ENCODE measurements at places on chromosomes 7 and 10.

DNA sequence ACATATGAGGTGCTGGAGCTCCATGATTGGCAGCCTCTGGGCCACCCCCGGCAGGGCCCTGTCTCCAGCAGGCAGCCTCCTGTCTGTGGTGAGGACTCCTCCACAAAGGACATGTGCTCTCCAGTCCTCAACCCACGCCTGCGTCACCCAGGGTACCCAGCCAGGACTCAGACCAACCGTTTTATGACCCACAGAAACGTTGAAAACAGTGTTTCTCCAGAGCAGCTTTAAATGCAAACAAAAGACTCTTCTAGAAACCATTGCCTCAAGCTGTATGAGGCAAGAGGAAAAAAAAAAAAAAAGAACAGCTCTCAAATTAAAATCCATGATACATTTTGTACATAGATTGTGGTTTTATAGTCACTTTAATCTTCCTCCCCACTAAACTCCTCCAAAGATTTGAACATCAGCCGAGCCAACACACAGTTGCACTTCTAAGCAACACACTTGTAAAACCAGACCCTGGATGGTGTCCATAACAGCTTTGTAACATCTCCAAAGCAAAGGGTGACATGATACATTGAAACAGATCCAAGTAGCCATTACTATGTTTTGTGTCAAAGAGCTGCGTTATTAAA, 175.0 kb upstream of the LYZL2 start:
- DNase-seq, result no peak

DNA sequence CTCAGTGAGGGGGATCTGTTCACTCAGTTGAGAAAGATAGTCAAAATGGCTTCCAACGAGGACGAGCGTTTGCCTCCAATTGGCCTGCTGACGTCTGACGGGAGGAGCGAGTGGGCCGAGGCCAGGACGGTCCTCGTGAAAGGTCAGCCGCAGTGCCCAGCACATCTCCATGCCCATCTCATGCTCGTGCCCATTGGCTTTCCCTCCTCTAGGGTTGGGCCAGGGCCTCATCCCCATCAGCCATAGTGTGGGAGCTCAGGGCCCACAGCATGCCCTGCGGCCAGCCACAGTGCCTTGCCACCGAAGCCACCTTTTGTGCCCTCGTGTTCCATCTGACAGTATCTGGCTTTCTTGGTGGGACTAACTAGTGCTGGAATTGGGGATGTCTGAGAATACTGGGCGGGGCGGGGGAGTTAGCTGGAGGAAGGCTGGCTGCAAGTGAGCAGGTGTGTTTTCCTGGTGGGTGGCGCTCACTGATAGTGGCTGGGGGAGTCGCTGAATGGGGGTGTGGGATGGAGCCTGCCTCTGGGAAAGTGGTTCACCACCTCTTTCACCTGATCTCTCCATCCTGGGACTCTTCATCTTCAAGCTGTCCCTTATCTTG, 13.9 kb downstream of the CHAT start:
- DNase-seq, result no peak

GRCh38 chr10:19817231-19817933, 1.1 kb downstream of the PLXDC2 start:
- DNase-seq, result peak; percentile 30

DNA sequence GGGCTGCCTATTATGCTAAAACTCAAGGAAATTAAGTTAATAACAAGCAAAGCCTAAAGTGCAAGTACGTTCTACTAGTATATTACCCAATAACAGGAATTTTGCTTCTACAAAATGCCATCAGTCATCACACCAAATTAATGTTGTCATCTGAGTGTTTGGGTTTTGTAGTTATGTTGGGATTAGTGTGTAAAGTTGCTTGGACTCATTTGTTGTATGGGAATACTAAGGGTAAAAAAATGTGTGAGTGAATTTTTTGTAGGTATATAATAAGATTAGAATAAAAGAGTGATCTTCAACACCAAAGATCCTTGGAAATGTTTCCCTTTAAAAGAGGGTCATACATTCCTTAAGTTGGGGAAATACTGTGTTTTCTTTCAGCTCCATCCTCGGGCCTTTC, 38.6 kb downstream of the NRP1 start:
- DNase-seq, result no peak

DNA sequence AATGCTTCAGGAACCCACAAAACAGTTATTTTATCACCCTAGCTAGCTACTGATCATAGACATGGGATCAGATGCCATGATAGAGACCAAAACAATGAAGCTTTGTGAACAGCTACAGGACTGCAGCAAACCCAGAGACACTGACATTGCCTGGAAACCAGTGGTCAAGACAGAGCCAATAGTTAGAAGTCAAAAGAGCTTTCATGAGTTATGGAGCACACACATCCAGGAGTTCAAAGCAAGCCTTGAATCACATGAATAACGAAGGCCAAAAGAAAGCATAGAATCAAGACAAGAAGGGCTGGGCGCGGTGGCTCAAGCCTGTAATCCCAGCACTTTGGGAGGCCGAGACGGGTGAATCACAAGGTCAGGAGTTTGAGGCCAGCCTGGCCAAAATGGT, 34.5 kb upstream of the GSAP start:
- DNase-seq, result no peak

GRCh38 chr7:36309716-36310115, 79.9 kb upstream of the ANLN start:
- DNase-seq, result no peak

DNA sequence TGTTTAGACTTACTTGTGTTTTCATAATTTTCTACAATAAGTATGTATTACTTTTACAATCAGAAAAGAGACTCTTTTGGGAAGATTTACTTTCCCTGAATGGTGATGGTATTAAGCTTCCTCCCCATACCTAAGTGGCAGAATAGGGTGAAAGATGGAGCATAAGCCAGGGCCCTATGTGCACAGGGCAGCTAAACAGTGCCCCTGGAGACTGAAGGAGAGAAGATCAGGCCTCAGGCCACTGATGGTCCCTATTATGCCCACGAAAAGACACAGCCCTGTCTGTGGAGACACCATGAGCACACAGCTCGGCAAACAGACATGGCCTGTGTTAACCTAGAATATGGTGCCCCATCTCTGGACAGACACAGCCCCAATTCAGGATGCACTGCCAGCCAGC, 139.4 kb downstream of the OAT start:
- no peak for DNase-seq

GRCh38 chr10:75234017-75234682, 1.6 kb downstream of the COMTD1 start:
- DNase-seq, result peak; percentile 92

Data from ovary (tissue), 10 donors.